Right ventricle myocardium superior (tissue), 1 donor: ENCODE measurements at places on chromosomes 7 and 10.

GRCh38 chr10:123997486-123998196 lies 95.8 kb downstream of the CHST15 start:
- no peak for DNase-seq

DNA sequence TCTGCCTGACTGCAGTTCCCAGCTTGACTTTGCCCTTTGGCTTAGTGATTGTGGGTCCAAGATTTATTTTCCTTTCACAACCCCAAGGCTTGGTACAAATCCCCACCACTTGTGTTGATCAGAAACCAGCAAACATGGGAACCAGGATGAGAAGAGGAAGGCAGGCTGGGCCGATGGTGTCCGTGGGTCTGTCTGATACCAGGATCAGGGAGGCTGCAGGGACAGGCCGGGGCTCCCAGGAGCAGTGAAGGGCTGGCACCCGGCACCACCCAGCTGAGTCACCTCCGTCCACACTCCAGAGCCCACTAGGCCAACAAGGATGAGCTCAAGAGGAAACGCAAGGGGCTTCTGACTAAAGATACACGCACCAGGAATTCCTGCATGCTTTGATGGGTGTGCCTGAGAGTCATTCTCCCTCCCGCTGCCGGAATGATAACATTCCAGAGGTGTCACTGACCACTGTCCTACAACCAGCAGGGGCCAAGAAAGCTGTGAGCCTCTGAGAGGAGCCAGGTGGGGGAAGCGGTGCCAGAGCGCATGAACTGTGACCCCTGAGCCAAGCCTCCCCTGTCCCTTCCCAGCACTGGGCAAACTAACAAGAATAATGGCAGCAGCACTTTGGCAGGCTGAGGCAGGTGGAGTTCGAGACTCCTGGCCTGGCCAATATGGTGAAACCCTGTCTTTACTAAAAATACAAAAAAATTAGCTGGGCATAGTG lies 29.2 kb upstream of the PROSER2 start:
- no peak for DNase-seq

DNA sequence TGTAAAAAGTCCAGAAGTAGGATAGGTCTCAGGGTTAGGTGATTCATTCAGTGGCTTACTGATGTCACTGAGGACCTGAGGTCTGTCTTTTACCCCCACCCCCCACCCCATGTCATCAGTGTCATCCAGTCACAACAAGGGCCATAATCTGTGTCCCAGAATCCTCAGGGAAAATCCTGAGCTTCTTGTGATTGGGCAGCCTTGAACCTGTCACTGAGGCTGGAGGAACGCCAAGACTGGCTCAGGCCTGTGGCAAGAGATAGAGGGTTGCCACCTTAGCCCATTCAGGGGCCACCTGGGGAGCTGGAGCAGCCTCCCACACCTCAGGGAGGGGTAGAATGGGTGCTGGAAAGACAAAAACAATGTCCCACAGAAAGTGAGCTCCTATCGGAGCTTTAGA lies 29.7 kb downstream of the NUB1 start:
- no peak for DNase-seq

DNA sequence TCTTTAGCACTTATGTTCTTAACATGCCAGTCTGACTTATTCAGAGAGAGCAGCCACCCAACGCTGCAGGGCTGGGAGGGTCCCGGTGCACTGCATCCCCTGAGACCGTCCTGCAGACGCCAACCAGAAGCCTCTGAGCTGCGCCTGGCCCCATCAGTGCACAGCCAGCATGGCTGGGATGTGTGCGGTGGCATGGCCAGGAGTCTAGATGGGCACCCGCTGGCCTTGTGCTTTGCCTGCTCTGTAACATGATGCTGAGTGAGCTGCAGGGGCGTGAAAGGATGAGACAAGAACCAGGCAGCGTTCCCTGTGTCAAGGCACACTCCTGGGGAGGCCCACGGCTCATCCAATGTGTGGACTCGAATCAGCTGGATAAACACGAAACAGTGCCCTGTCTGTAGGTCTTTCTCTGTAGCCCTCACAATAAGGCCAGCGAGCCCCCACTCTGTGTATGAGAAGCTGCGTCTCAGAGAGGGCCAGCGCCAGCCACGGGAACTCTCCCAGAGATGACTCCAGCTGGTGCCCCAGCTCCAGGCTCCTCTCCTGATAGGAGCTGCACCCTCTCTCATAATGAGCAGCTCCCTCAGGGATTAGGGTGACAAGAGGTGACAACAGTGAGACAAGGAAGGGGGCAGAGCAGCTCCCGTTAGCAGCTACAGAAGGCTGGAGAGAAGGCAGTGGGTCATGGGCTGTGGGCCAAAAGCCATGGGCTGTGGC lies 96.8 kb downstream of the TNS3 start:
- DNase-seq, result peak; percentile 61

- DNase-seq, result no peak
Observed at GRCh38 chr10:78718032-78718572, 350.7 kb upstream of the ZMIZ1 start.

- no peak for DNase-seq
Observed at GRCh38 chr7:68967598-68967997, 630.7 kb upstream of the AUTS2 start.

DNA sequence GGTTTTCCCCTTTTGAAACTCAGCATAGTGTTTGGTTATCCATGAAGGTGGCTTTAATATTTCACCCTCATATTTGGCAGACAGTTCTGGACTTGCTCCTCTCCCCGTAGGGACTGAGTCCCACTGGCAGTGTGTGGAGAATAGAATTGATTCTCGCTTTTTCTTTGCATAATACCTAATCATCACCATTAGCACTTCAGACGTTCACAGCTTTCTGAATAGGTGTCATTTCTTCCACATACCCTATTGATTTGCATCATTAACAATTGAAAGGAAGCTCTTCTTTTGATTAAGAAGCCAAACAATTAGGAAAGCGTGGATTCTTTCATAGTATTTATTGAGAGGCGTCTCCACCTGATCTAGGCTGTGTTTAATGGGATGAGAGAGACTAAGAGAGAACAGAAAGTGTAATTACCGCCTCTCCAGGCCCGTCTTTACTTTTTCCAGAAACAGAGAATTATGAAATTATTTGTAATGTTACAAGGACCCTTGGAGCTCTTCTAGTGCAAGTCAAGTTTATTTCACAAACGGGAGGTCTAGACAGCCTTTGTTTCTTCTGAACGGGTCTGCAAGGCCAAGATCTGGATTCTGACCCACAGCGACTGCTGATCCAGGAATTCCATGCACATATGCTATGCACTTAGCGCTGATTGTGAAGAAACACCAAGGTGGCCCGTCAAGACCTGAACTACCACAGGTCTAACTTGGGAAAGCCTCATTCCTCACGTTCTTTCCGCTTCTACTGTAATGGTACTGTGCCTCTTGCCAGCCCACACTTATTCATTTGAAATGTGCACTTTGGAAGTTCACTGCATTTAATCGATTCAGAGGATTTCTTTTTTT lies 249.9 kb upstream of the C7orf33 start:
- no peak for DNase-seq

GRCh38 chr7:25173184-25173583 lies 48.1 kb upstream of the CYCS start:
- no peak for DNase-seq

GRCh38 chr7:66050337-66050957 lies 25.2 kb upstream of the ASL start:
- DNase-seq, result no peak

GRCh38 chr7:151662251-151662826 lies 142.6 kb upstream of the RHEB start:
- DNase-seq, result no peak

DNA sequence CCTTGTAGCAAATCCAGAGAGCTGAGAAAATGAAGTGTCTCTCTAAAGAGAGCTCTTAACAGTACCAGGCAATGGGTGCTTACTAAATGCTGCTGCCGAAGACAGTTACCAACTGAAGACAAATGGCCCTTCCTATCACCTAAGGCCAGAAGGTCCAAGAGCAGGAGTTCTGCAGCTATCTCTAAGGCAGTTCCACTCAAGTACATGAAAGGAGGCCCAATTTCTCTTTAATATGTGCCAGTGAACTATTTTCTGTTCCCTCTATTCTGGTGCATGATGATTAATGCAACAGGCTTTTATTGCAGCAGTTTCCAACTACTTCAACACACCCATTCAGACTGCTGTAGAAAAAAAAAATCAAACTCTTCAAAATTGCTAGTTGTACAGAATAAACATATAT lies 122.5 kb downstream of the SLC25A13 start:
- no peak for DNase-seq

DNA sequence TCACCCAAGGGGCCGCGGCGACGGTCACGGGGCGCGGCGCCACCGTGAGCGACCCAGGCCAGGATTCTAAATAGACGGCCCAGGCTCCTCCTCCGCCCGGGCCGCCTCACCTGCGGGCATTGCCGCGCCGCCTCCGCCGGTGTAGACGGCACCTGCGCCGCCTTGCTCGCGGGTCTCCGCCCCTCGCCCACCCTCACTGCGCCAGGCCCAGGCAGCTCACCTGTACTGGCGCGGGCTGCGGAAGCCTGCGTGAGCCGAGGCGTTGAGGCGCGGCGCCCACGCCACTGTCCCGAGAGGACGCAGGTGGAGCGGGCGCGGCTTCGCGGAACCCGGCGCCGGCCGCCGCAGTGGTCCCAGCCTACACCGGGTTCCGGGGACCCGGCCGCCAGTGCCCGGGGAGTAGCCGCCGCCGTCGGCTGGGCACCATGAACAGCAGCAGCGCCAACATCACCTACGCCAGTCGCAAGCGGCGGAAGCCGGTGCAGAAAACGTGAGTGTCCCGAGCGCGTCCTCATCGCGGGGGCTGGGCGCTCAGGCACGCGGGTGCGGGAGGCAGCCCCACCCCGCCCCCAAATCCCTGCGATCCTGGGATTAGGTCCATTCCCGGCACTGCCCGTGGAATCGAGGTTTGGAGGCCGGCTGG lies 509 bp downstream of the AHR start:
- DNase-seq, result peak; percentile 69

GRCh38 chr10:3102720-3103427 lies 35.5 kb downstream of the PFKP start:
- no peak for DNase-seq

DNA sequence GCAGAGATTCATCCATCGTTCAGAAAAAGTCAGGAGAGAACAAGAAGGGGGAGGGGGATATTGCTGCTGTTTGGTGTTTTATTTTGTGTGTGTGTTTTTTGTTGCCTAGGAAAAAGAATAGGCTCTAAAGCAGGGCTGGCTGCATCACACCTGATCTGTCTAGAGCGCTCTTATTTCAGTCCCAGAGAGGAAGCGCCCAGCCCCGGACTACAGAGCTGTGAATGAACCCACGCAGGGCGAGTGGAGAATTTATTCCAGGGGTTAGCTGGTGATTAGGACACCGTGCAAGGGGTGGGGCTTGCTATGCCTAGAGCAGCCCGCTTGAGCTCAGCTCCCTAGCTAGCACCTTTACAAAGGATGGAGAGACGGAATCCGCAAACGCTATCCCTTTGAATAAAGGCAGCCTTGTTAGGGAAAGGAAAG lies 621 bp upstream of the FAM13C start:
- DNase-seq, result peak; percentile 82

- DNase-seq, result peak; percentile 42
Observed at GRCh38 chr10:119268871-119269506, 61.6 kb downstream of the GRK5 start.

- DNase-seq, result no peak
Observed at GRCh38 chr10:32955299-32955772, 2.7 kb downstream of the ITGB1 start.

DNA sequence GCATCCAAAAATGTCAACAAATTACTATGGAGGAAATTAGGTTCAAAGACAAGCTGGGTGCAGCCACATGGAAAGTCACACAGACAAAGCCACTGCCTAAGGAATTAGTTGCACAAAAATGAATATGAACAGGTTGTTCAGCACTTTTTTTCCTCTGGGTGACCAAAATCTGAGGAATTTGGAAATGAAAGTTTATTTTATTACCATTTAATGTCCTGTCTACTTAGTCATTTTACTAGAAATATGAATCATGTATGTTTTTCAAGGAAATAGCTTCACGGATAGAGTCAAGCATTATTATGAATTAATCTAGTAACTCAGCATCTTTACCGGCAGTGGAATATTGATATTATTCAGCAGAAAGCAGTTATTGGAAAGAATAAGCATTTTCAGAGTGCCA lies 106.3 kb downstream of the ANK3 start:
- no peak for DNase-seq

DNA sequence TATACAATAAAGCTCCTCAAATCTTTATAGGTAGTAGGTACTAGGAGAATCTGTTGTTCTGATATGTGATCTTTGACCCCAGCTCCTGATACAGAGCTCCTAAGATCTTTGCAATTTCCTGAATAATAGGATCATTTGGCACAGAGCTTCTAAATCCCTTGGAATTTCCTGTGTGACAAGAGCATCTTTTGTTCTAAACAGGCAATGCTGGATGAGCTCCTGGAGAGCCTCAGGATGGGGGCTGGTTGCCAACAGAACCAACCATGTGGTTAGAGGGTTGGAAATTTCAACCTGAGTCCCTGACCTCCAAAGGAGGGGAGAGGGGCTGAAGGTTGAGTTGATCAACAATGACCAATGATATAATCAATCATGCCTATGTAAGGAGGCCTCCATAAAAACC lies 629.0 kb downstream of the CCSER2 start:
- DNase-seq, result no peak
